H1 (cell line): ENCODE measurements at places on chromosomes 1 and 21. TPM values are rescaled to one million over a fixed set of nuclear protein-coding genes. Genes with fewer than 3 reads are reported as not detected.

The CYP2J2 gene
- 2.1 and 2.2 TPM in 2 replicates for total RNA-seq

The C8A gene
- not detected in 2 replicates for total RNA-seq

The SDC3 gene
- 26.8 and 27.0 TPM in 2 replicates for total RNA-seq

The OR14K1 gene
- total RNA-seq: not detected in 2 replicates

The FAM110D gene
- 0.46 and 0.48 TPM in 2 replicates for total RNA-seq

The DCST2 gene
- total RNA-seq: 0.43 TPM in 1 of 2 replicates, not detected in the other

- DNase-seq: no peak
- no peaks in the 10 kb centered on the region for H3K4me1 ChIP-seq
- no peaks in the 10 kb centered on the region for H3K27me3 ChIP-seq
- H3K36me3 ChIP-seq: no peaks in the 10 kb centered on the region
- H3K4me3 ChIP-seq: no peak overlapping the region
These were observed 71.5 kb downstream of the MAP10 start for GRCh38 chr1:232876506-232877364.

DNA sequence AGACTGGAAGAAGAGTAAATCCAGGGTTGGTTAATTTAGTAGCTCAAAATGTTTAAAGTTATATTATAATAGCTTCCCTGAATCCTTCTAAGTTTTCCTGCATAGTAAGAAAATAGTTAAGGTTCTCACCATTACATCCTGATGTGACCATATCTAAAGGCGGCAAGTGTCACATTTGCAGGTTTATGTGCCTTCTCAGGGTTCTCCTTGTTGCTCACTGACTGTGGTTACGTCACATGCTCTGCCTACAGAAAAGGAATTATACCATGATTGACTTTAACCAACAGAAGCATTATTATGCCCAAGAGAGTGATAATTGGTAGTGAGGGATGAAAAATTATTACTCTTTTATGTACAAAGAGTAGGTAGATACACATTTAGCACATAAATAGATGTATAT is 539.8 kb downstream of the PTPRC start:
- no peaks in the 10 kb centered on the region for H3K27me3 ChIP-seq
- H3K4me3 ChIP-seq: no peak overlapping the region
- H3K36me3 ChIP-seq: no peaks in the 10 kb centered on the region
- H3K4me1 ChIP-seq: no peaks in the 10 kb centered on the region

- no peak overlapping the region for H3K27ac ChIP-seq
- no peaks in the 10 kb centered on the region for H3K36me3 ChIP-seq
- peaks cover 5% of the 10 kb centered on the region; the same call in 1 of the 2 replicates for H3K4me1 ChIP-seq
- H3K27me3 ChIP-seq: no peaks in the 10 kb centered on the region
These were observed 113.1 kb downstream of the PBX1 start for GRCh38 chr1:164671966-164672571.

DNA sequence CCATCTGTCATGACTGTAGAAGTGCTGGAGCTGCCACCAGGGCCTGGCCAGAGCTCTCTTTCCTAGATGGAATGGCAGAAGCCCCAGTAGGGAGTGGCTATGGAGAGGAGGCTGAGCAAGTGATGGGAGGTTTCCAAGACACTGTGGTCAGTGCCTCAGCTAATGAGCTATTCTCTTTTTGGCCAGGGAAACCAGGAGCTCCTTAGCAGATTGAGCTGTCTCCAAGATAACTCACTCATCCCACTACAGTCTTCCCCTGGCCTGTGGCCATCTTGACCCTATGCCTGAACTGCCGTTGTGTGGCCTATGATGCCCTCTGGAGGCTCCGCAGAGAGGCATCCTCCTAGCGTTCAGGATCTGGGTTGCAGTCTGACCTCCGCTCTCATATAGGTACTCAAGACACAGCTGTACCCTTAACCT is 60.5 kb downstream of the ERI3 start:
- DNase-seq: peak; percentile 61
- no peaks in the 10 kb centered on the region for H3K27me3 ChIP-seq
- no peaks in the 10 kb centered on the region for H3K4me1 ChIP-seq

GRCh38 chr1:27136236-27136551 is 18.7 kb downstream of the SLC9A1 start:
- no peaks in the 10 kb centered on the region for H3K36me3 ChIP-seq
- H3K27ac ChIP-seq: no peak overlapping the region
- H3K4me1 ChIP-seq: peaks cover 17% of the 10 kb centered on the region
- DNase-seq: peak; percentile 60

DNA sequence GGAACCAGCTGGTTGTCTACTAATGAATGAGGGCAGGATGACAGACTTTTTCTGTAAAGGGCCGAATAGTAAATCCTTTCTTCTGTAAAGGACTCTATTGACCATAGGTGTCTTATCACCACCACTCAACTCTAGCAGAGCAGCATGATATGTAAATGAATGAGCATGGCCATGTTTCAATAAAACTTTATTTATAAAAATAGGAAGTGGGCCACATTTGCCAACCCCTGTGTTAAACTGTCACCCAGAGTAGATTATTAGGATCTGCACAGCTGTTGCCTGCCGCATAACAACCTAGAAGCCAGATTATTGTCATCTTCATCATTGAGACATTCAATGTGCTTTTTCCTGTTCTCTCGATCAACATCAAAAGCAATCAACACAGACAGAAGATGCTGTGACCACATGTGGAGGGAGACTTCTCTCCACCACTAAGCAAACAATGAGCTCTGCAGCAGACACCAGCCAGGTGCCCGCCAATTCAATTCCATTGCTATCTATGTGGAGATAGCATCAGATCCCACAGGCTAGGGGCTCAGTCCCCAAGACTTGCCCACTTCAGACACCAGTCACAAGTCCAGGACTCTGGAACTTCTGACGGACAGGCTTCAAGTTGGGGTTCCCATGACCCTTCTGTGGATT is 6.8 kb upstream of the EFHD2 start:
- H3K36me3 ChIP-seq: no peaks in the 10 kb centered on the region
- H3K4me3 ChIP-seq: no peak overlapping the region
- no peaks in the 10 kb centered on the region; the same call in 1 of the 2 replicates for H3K27me3 ChIP-seq
- H3K27ac ChIP-seq: no peak overlapping the region
- H3K4me1 ChIP-seq: no peaks in the 10 kb centered on the region

DNA sequence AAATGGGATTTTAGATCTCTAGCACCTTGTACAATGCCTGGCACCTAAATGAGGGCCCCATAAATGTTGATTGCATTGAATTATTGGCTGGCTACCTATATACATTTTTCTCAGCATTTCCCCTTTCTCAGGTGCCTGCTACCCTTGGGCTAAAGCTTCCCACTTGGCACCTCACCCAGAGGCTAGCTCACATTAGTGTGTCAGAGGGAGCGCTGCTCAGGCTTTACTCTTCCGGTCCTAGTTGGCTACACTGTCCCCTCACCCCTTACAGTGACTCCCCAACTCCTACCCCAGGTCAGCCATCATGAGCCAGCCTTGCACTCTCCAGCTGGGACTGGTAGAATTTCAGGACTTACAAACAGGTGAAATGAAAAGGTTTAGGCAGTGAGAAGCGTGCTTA is 9.5 kb downstream of the TRAF5 start:
- H3K27ac ChIP-seq: no peak overlapping the region
- no peaks in the 10 kb centered on the region for H3K27me3 ChIP-seq
- peaks cover 4% of the 10 kb centered on the region for H3K4me1 ChIP-seq
- no peak overlapping the region for H3K4me3 ChIP-seq
- H3K36me3 ChIP-seq: no peaks in the 10 kb centered on the region
- DNase-seq: no peak

DNA sequence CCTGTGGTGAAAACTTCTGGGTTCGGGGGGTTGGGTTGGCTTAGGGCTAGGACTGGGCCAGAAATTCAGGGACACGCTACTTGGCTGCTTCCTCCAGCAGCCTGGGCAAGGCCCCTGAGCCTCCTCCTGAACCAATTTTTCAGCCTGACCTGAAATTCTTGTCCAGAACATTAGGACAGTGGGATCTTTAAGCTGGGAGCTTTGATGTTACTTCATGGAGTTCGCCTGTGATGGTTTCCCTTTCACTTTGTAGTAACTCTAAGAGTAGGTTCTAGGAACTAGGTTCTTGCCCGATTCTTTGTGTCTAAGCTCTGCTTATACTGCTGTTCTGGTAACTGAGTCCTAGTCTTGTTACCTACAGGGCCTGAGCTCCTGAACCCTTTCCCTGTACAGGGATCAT is 75.3 kb downstream of the S1PR1 start:
- no peaks in the 10 kb centered on the region for H3K36me3 ChIP-seq
- H3K27me3 ChIP-seq: no peaks in the 10 kb centered on the region
- no peak for DNase-seq
- peaks cover 4% of the 10 kb centered on the region; the same call in 1 of the 2 replicates for H3K4me1 ChIP-seq
- H3K4me3 ChIP-seq: no peak overlapping the region

DNA sequence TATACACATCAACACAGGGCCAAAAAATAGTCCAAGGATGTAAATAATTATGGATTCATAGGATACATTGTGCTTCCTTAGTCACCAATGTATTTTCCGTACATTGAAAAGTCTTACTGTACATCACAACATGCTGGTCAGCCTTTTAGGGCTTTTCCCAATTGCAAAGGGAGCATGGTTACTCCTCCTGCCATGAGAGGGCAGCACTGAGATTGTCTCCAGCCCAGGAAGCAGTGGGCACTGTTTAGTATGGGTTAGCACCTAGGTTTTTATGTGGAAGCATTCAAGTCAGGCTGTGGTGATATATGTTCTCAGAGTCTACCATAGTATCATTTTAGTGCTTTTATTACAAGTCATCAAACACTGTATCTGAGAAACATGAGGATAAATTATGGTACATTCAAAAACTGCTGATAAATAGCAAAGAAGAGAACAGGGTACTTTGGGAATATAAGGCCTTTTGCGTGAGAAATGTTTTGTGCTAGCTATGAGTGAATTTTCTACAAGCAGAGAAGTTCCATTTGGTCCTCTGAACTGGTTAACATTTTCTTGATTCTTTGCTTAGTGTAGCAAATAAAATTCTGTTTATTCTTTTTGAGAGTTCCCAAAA is 34.0 kb downstream of the ST6GALNAC5 start:
- H3K36me3 ChIP-seq: no peaks in the 10 kb centered on the region
- H3K4me1 ChIP-seq: no peaks in the 10 kb centered on the region
- no peaks in the 10 kb centered on the region for H3K27me3 ChIP-seq
- no peak overlapping the region for H3K4me3 ChIP-seq

DNA sequence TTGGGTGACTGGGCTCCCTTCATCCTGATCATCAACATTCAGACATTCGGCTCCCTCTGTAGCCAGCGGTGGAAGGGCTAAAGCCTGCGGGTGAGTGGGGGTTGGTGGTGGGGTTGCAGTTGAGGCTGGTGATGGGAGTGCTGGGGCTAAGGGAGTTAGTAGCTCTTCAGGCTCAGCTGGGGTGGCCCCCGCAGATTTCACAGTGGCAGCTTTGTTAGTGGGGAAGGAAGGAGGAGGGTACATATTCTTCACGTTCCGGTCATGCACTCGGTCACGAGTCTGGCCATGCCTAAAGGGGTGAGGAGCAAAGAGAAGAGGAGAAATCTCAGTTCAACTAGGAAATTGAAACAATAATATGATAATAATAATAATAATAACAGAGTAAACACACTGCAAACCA is 6.8 kb downstream of the PSMB4 start:
- peaks cover 75% of the 10 kb centered on the region for H3K36me3 ChIP-seq
- H3K27me3 ChIP-seq: no peaks in the 10 kb centered on the region
- no peak overlapping the region for H3K27ac ChIP-seq
- no peak overlapping the region for H3K4me3 ChIP-seq
- H3K4me1 ChIP-seq: no peaks in the 10 kb centered on the region

GRCh38 chr1:219724440-219724839 is 111.5 kb upstream of the ZC3H11B start:
- no peak for DNase-seq
- H3K4me3 ChIP-seq: no peak overlapping the region
- H3K27me3 ChIP-seq: no peaks in the 10 kb centered on the region
- no peaks in the 10 kb centered on the region for H3K4me1 ChIP-seq
- H3K36me3 ChIP-seq: no peaks in the 10 kb centered on the region

DNA sequence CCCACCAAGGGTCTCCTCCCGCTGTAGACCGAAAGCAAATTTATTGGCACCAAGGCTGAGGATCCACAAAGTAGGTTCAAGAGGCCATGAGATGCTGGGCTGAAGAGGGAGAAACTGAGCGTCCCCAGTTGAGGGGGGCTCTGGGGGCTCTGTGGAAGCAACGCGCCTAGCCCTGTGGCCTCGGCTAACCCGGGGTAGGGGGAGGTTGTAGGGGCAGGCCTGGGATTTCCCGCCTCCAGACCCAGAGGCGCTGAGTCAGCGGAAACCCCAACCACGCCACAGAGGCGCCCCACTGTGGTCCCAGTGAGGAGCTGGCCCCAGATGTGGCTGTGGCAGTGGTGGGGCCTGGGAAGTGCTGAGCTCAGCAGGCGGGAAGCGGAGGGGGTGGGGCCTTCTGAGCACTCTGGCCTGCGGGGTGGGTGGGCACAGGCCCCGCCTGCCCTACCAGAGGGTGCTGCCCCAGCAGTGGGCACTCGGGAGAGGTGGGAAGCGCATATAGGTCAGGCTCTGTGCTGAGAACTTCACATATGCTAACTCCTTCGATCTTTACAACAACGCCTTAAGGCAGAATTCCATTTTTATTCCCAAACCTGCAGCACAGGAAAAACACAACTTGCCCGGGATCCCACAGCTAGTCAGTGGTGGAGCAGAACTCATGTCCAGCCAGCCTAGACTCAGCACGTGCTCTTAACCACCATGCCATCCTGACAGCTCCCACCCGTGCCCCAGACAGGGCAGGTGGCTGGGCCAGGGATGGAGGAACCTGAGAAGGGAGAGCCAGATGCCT is 1.5 kb upstream of the COL16A1 start:
- H3K4me3 ChIP-seq: no peak overlapping the region; the same call in 1 of the 2 replicates
- peaks cover 17% of the 10 kb centered on the region for H3K4me1 ChIP-seq
- H3K27ac ChIP-seq: no peak overlapping the region; the same call in 1 of the 2 replicates
- no peaks in the 10 kb centered on the region for H3K36me3 ChIP-seq
- DNase-seq: no peak
- H3K27me3 ChIP-seq: no peaks in the 10 kb centered on the region; the same call in 1 of the 2 replicates

DNA sequence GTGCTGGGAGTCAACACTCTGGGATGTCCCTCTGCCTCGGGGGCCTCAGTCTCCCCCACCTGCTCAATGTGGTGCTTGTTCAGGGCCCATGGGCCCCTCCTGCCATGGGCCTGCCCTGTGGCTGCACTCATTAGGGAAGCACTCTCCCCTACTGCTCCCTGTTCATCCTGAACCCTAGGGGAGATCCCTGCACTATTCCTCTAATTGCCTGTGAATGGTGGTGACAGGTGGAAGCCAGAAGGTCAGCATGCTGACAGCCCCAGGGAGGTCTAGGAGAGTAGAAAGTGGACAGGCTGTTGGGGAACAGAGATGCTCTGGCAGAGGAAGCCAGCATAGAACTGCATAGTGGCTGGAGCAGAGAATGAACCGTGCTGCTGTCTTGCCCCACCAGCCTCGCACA is 217.6 kb downstream of the TRABD2B start:
- DNase-seq: no peak
- no peak overlapping the region for H3K4me3 ChIP-seq
- H3K36me3 ChIP-seq: no peaks in the 10 kb centered on the region
- H3K4me1 ChIP-seq: peaks cover 7% of the 10 kb centered on the region
- no peak overlapping the region for H3K27ac ChIP-seq

DNA sequence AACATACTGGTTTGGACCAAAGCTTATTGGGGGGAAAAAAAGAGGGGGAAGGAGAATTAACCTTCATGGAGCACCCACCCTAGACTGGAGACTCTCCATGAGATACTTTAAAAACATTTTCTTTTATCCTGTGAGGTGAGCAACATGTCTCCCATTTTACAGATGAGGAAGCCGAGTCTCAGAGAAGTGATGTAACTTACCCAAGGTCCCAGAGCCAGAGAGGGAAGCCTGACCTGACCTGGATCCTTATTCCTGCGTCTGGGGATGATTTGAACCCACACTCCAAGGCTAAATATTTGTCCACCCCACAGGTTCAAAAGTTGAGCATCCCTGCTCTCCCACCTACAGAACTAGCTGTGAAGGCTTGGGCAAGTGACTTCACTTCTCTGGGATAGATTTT is 137.9 kb upstream of the JUN start:
- H3K4me1 ChIP-seq: no peaks in the 10 kb centered on the region
- no peaks in the 10 kb centered on the region for H3K36me3 ChIP-seq
- H3K27ac ChIP-seq: no peak overlapping the region
- DNase-seq: no peak
